ENCODE measurements at places on chromosomes 1 and 21.
A peak's percentile ranks its signal among the peaks of the same experiment; 100 is the strongest.

GRCh38 chr1:209326831-209327230, 256.7 kb upstream of the CAMK1G start:
- no peak for DNase-seq

DNA sequence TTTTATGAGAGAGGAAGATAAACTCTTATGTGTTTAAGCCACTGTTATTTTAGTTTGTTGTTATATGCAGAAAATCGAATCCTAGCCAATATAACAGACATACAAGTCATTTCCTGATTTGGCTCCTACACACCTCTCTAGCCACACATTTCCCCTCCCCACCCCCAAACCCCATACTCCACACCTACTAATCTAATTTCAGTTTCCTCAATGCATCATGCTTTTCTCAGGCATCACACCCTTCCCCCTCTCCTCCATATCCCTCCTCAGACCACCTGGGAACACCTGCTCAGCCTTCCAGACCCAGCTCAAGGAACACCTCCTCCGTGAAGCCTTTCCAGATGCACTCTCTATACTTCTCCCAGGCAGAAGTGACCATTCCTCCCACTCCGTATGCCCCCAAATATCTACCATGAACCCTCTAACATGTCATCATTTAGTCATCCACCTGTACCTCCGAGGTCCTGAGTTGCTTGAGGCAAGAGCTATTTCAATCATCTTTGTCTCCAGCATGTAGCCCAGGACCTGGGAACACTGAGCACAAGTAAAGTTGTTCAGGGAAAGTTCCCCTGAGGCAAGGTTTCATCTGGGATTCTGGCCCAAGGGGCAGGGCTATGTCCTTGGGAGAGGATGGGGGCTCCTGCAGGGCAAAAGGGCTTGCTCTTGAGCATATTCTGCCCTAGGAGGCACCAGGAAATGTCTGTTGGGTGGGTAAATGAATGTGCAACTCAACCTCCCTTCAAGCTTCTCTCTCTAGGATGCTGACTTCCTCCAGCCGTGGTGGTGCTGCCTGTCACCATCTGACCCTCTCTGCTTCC, 126.8 kb downstream of the HIVEP3 start:
- no peak for DNase-seq

DNA sequence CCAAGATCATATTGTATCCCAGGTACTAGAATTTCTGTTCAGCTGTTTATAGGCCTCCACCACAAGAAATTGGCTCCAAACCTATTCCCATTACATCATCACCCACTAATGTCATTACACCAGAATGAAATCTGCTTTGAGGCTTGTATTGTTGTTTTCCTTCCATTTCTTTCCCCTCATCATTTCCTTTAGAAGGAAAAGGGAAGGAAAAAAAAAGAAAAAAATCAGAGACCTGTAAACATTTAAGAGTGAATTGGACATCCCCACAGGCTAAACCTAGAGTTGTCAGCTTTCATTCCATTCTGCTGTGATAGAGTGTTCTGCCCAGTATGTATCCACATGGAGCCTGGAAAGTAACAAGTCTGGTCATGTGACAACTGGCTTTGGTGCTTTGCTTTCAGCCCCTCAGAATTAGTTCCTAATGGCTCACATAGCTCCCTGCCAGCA, 44.6 kb downstream of the NFYC start:
- peak; percentile 68 for DNase-seq

- DNase-seq = peak; percentile 97
These were observed 98.1 kb downstream of the ADSS2 start for GRCh38 chr1:244353551-244354091.

- peak; percentile 63 for DNase-seq
These were observed 93.4 kb downstream of the BCAR3 start for GRCh38 chr1:93588206-93588605.

- peak; percentile 11 for DNase-seq
These were observed 247.2 kb downstream of the DUSP10 start for GRCh38 chr1:221494670-221495069.

DNA sequence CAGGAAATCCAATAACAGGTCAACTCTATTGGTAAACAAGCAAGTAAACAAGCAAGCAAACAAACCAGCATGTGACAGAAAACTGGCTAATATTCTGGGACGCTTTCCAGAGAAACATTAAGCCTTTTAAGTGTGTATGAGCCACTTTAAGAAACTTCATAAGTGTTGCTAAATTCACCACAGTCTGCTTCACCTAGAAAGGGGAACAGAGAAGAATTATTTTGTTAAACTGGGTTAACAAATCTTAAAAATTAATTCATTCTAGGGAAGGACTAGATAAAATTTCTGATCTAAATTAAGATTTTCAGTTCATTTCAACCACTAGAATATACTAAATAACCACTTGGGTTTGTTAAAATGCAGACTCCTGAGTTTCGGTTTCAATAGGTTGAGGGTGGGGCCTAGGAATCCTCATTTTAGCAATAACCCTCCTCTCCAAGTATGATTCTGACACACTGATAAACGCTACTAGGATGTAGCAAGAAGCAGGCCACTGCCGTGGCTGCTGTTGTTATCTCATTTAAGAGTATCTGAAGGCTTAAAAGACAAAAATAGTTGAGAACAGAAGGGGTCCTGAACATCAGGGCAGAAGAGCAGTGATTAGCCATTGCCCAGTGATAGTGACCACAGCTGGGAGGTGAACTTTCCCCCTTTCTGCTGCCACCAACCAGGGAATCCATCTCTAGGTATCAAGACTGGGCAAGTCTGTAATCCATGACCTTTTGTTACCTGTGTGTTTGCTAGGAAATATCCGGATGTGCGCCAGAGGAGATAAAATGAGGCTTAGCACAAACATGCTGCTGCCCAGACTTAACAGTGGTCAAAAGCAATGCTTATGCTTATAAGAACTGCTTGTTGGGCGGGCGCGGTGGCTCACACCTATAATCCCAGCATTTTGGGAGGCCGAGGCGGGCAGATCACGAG, 11.2 kb downstream of the CREG1 start:
- DNase-seq = no peak

DNA sequence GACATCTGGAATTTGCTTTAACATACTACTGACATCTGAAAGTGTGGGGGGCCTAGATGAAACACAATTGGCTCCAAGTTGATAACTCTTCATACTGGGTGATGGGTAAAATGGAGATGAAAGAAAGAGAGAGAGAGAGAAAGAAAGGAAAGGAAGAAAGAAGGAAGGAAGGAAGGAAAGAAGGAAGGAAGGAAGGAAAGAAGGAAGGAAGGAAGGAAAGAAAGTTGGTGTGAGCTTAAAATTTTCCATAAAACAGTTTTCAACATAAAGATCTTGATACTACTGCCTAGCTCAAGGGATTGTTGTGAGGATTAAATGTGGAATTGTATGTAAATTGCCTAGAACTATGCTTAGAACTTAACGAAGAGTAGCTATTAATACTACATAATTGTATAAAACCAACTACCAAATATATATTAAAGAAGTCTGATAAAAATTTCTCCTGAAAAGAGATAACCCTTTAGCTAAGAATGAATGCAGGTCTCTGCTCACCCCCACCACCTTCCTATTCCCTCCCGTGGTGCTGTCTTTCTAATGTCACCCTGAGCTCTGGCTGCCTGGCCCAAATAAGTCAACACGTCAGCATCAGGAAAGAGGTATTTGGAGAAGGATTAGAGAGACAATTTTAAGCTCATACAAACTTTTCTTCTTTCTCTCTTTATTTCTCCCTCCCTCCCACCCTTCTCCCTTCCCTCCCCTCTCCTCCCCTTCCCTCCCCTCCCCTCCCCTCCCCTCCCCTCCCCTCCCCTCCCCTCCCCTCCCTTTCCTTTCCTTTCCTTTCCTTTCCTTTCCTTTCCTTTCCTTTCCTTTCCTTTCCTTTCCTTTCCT, 89.3 kb upstream of the SGIP1 start:
- DNase-seq = no peak

DNA sequence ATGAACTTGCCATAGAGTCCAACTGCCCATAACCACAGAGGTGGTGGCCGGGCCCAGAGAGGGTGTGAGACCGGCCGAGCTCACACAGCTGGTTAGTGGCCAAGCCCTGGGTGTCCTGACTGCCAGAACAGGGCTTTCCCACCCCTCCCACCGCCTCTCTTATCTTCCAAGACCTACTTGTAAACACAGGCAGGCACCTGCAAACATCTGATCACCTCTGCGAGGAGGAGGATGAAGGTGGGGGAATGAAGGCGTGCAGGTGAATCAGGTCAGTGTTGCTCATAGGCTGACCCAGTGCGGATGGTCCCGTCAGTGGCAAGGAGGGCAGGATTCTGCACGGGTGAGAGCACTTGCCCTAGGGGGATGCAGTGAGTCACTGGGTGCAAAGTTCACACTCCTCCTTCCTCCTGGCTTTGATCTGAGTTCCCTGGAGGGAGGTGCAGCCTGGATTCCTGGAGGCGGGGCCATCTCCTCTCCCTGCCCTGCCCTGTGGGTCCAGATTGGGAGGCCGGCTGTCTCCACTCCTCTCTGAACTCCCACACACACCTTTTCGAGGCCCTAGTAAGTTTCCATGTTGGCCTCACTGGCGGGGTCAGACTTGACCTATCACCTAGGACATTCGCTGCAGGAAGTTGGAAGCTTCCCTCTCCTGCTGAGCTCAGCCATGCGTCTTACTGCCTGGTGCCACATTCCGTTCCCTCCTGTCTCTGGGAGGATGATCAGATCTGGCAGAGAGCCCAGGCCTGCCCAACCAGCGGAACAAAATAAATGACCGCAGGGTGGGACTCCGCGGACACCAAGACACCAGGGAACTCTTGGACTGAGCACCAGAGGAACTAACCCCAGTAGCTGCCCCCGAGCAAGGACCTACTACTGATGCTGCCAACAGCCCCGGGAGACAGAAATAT, 7.3 kb downstream of the UQCRHL start:
- peak; percentile 37 for DNase-seq

- no peak for DNase-seq
These were observed 11.2 kb downstream of the CLEC20A start for GRCh38 chr1:178485541-178485981.

GRCh38 chr1:55233145-55233777, 18.1 kb upstream of the USP24 start:
- no peak for DNase-seq

DNA sequence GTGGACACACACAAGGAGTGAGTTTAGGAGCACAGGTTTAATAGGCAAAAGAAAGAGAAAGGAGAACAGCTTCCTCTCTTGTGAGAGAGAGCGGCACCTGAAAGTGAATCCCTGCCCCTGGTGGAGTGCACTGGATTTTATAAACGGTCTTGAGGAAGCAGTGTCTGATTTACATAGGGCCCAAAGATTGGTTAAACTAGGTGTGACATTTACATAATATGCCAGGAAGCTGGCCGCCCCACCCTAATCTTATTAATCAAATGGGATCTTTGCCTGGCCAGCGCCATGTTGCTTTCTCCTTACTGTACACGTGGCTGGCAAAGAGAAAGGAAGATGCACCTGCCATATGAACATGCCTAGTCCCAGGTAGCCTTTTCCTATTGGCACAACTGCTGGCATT, 38.7 kb downstream of the CFH start:
- DNase-seq = no peak

- no peak for DNase-seq
These were observed 67.6 kb downstream of the KCNN3 start for GRCh38 chr1:154802336-154802969.

DNA sequence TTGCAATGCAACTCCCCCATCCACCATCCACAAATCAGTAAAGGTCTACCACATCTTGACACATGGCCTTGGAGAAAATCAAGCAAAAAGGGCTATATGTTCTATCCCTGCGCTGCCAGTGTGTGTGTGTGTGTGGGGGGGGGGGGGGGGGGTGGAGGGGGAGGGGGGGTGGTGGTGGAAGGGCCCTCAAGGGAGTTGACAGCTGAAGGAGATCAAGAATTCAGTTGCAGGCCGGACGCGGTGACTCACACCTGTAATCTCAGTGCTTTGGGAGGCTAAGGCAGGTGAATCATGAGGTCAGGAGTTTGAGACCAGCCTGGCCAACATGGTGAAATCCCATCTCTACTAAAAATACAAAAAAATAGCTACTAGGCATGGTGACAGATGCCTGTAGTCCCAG, 37.6 kb upstream of the CLIC4 start:
- peak; percentile 67 for DNase-seq

DNA sequence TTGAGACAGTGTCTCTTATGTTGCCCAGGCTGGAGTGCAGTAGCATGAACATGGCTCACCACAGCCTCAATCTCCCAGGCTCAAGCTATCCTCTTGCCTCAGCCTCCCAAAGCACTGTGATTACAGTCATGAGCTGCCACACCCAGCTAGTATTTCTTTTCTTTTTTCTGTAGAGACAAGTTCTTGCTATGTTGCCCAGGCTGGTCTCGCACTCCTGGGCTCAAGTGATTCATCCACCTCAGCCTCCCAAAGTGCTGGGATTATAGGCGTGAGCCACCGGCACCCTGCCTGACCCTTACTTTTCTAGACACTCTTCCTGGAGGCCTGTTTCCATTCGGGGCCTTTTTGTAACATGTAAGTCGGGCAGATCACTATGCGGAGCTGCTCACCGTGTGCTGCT, 30.1 kb upstream of the SRP9 start:
- DNase-seq = no peak

DNA sequence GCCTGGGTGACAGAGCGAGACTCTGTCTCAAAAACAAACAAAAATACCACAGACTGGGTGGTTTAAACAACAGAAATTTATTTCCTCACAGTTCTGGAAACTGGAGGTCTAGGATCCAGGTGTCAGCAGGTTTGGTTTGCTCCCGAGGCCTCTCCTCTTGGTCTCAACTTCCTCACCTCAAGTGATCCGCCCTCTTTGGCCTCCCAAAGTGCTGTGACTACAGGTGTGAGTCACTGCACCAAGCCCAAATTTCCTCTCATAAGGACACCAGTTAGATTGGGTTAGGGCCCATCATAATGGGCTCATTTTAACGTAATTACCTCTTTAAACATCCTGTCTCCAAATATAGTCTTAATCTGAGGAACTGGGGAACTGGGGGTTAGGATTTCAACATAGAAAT, 35.5 kb downstream of the MFSD2A start:
- DNase-seq = no peak

- no peak for DNase-seq
These were observed 155.9 kb upstream of the COA6 start for GRCh38 chr1:234217316-234217840.

- DNase-seq = no peak
These were observed 24.3 kb downstream of the CA6 start for GRCh38 chr1:8969937-8970336.

DNA sequence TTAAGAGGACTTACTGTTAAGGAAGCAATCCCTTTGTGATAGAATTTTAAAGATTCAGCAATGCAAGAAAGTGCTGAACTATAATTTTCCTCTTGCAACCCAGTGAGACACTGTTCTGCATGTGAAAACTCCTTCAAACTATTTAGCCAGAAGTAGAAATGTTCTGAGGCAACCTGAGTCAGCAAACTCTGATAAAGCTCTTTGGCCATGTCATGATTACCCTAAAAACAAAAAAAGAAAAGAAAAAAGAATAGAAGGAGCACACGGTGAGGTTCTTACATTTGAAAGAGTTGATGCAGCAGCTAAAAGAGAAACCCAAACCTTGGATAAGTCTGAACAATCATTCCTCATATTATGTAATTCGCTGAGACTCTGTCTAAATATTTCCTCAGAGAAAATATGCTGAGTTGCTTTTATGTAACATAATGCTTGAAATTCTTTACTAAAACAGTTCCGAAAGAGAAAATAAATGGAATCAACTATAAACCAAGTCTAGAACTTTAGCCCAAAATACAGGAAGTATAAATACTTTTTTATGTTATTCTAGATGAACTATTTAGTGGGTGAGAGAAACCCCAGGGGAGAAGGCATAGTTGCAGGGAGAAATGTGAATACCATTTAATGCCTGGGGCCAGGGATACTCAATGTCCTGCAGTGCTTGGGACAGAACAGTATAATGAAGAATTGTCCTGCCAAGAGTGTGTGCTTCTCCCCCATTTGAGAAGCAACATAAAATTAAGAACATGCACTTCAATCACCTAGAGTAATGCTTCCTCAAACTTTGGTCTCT, 60.0 kb downstream of the INTS7 start:
- DNase-seq = no peak

- no peak for DNase-seq
These were observed 1333.9 kb downstream of the AMY1C start for GRCh38 chr1:105083611-105084010.

Data from brain microvascular endothelial cell (primary cell).